Activated naive CD8-positive, alpha-beta T cell treated with anti-CD3 and anti-CD28 coated beads, Interleukin-2, amount 10 ng/mL, durations not matched to agents 7 days and 5 days (primary cell): ENCODE measurements at places on chromosomes 1 and 21. TPM values are rescaled to one million over a fixed set of nuclear protein-coding genes. Genes with fewer than 3 reads are reported as not detected.
A peak's percentile ranks its signal among the peaks of the same experiment; 100 is the strongest.

The U2AF1 gene
- total RNA-seq = 22.4 TPM

The NUAK2 gene
- total RNA-seq = 13.0 TPM

The MASP2 gene
- not detected for total RNA-seq

- H3K4me1 ChIP-seq = peaks cover 40% of the 10 kb centered on the region
- DNase-seq = peak; percentile 33
- peaks cover 30% of the 10 kb centered on the region for H3K36me3 ChIP-seq
- no peaks in the 10 kb centered on the region for H3K27me3 ChIP-seq
- peak overlapping the region; percentile 96 for H3K4me3 ChIP-seq
- H3K27ac ChIP-seq = peak overlapping the region; percentile 99
Observed at GRCh38 chr21:33541105-33541711, 709 bp downstream of the GART start.

The TSSK3 gene
- total RNA-seq = 1.6 TPM

- H3K27me3 ChIP-seq = no peaks in the 10 kb centered on the region
- no peaks in the 10 kb centered on the region for H3K4me1 ChIP-seq
- H3K36me3 ChIP-seq = no peaks in the 10 kb centered on the region
- no peak overlapping the region for H3K27ac ChIP-seq
- no peak overlapping the region for H3K4me3 ChIP-seq
Observed at GRCh38 chr1:189803364-189803763, 674.3 kb downstream of the BRINP3 start.

DNA sequence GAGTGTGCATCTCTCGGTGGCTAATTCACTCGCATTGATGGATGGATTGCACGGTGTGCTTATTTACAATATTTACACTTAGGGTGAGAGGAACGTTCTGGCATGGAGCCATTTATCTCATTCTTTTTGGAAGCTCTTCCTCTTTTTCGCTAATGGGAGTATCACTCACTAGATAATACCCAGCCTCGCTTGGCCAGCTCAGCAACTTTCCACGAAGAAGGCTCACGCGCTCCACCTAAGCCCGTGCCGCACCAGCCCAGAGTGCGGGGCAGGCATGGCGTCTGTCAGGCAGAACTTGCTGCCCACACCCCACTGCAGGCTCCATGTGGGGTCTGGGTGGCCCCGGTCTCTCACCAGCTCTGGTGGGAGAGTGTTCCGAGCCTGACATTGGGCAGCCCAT is 484.9 kb downstream of the NPHP4 start:
- no peaks in the 10 kb centered on the region for H3K36me3 ChIP-seq
- H3K4me3 ChIP-seq = no peak overlapping the region
- no peaks in the 10 kb centered on the region for H3K27me3 ChIP-seq
- no peak overlapping the region for H3K27ac ChIP-seq

DNA sequence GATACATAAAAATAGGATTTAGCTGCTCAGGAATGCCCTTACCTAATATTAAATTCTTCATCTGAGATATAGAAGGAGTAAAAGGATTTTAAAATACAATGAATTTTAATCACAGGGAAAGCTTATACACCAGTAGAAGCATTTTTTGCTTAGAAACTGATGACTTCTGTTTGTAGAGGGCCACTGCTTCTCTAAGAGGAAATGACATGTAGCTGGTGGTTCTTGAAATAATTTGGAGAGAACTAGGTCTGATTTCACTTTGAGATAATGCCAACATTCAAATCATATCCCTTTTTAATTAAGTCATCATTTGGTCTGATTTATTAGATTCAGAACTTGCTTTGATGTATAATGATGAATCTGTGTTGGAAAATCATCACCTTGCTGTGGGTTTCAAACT is 166.6 kb upstream of the SGIP1 start:
- no peak for DNase-seq
- H3K27me3 ChIP-seq = no peaks in the 10 kb centered on the region
- H3K4me3 ChIP-seq = no peak overlapping the region

The MKNK1 gene
- 70.2 TPM for total RNA-seq

DNA sequence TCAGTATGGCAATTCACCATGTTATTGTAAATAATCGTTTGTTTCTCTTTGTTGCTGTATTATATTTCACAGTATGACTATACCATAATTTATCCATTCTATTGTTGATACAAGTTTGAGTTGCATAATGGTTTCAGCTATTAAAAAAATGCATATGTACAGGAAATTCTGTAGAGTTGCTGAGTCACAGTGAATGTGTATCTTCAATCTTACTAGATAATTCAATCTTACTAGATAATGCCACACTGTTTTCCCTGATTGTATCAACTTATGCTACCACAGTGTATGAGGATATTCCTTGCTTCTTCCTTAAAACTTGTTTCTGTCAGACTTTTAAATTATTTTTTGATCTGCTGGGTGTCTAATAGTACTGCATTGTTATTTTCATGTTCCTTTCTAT is 3.5 kb upstream of the COA6 start:
- no peak for DNase-seq
- peaks cover 21% of the 10 kb centered on the region for H3K4me1 ChIP-seq
- H3K27ac ChIP-seq = no peak overlapping the region
- peaks cover 3% of the 10 kb centered on the region for H3K27me3 ChIP-seq
- H3K36me3 ChIP-seq = peaks cover 7% of the 10 kb centered on the region

DNA sequence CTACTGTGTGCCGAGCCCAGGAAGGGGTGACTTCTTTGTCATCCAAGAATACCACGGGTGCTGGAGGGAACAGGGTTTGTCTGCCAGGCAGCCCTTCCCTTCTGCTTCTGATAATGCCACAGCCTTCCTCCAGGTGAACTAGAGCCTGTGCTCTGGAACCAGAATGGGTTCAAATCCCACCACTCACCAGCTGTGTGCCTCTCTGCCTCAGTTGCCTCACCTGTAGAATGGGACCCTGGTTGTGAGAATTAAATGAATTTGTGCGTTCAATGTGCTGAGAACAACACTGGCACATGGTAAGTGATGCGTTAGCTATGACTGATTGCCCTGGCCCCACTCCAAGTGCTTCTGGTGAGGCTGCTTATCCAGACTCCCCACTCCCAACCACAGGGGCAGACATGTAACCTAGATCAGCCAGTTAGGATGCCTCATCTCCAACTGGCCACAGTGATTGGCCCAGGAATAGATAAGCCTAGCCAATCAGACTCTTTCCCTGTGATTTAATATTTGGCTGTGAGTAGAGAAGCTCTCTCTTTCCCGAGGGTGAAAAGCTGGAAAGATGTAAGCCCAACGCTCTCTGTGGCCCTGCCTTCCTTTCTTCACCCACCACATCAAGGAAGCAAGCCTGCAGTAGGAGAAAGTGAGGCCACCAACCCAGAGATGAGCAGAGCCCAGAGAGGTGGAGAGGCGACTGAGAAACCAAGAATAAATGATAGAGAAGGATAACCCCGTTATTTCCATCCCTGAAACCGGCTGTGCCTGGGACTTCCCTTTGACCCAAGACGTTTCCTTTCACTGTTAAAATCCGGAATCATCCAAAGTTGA is 20.8 kb upstream of the LAPTM5 start:
- peaks cover 5% of the 10 kb centered on the region for H3K27me3 ChIP-seq
- no peak for DNase-seq
- no peak overlapping the region for H3K4me3 ChIP-seq
- H3K27ac ChIP-seq = no peak overlapping the region

GRCh38 chr1:100038660-100039287 is 69.0 kb downstream of the SLC35A3 start:
- peak overlapping the region; percentile 100 for H3K27ac ChIP-seq
- H3K4me3 ChIP-seq = peak overlapping the region; percentile 97
- peaks cover 44% of the 10 kb centered on the region for H3K4me1 ChIP-seq
- peak; percentile 78 for DNase-seq

The S100B gene
- 16.3 TPM for total RNA-seq

DNA sequence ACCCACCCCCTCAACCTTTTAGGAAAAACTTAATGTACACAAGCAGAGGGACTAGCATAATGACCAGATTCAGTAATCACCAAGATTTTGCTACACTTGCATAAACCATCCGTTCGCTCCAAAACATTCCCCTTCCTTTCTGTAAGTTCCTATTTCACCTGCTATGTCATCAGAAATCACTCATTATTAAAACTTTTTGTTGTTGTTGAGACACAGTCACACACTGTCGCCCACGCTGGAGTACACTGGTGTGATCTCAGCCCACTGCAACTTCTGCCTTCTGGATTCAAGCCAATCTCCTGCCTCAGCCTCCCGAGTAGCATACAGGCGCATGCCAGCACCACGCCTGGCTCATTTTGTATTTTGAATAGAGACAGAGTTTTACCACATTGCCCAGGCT is 3.4 kb downstream of the MRPL20 start:
- H3K36me3 ChIP-seq = peaks cover 18% of the 10 kb centered on the region
- no peak overlapping the region for H3K4me3 ChIP-seq
- no peaks in the 10 kb centered on the region for H3K27me3 ChIP-seq
- peak overlapping the region; percentile 26 for H3K27ac ChIP-seq

DNA sequence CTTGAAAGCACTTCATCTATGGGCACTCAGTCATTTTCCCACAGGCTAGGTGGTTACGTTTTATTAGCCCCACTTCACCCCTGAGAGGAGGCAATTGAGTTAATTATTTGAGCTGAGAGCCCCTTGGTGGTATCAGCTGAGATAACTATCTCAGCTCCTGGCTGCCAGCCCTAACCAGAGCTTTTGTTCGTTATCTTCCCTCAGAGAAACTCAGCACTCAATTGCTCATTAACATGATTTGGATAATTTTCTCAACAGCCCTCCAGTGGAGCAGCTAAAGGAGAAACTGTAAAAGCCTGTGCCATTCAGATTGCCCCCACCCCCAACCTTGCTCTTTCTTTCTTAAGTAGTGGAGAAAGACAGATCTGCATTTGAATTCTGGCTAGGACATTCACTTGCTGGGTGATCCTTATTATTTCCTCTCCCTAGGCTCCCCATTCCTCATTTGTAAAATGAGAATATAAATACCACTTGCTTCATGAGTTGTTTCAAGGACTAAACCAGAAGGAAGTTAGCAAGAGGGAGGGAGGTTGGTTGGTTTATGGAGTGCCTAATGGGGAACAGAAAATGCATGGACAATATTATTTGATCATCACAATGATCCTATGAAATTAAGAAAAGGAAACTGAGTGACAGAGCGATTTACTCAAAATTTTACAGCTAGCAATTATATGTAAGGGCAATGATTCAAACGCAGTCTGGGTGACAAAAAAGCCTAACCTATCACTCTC is 218.7 kb upstream of the FGGY start:
- H3K4me1 ChIP-seq = no peaks in the 10 kb centered on the region
- H3K4me3 ChIP-seq = no peak overlapping the region
- no peak for DNase-seq
- H3K27me3 ChIP-seq = no peaks in the 10 kb centered on the region

The FCRL6 gene
- total RNA-seq = 6.0 TPM

DNA sequence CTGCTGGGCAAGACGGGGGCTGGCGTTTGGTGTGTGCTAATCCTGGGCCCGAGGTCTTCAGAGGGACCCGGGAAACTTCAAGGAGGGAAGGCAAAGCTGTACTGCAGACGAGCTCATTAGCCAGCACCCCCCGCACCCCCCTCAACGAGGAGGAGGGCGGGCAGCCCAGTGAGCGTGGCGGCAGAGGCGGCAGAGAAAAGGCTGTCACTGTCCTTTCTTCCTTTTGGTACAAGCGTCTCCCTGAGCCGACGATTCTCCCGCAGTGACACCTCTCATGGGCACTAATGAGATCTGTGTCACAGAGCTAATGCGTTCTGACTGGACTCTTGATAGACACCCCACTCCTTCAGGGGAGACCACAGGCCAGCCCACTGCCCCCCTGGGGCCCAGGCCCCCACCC is 29.5 kb downstream of the DMAP1 start:
- no peaks in the 10 kb centered on the region for H3K27me3 ChIP-seq
- H3K4me1 ChIP-seq = peaks cover 11% of the 10 kb centered on the region
- no peak overlapping the region for H3K27ac ChIP-seq

- no peak overlapping the region for H3K4me3 ChIP-seq
- peaks cover 65% of the 10 kb centered on the region for H3K27me3 ChIP-seq
- H3K27ac ChIP-seq = no peak overlapping the region
- peaks cover under 1% of the 10 kb centered on the region for H3K4me1 ChIP-seq
- H3K36me3 ChIP-seq = no peaks in the 10 kb centered on the region
- DNase-seq = no peak
Observed at GRCh38 chr1:34923490-34923889, 6.0 kb downstream of the DLGAP3 start.

DNA sequence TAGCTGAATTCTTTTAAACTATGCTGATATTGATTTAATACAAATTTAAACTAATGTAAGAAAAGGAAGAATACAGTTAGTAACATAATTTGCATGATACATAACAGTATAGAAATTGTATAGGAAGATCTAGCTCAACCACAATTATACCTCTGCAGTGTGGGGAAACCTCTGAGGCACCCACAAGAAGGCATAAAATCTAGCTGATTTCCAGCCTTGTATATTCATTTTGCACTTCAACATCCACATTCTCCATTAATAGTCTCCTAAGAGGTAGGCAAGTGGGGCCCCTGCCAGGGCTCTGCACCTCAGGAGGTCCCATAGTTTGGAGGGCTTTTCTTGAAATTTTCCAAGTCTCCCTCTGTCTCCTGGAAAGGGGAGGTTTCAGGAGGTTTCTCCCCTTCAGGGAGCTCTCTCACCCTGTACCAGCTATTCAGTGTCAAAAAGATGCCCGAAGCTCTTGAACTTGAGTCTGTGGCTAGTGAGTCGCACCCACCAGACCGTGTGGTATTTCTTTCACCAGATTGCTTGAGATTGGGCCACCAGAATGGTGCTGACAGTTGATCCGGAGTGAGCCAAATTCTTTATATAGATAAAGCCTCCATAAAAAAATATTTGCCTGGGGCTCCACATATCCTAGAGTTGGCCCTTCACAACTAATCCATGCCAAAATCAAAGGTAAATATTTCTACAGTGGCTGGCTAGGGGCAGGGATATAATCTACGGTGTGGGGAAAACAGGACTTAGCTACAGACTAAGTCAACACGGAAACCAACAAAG is 108.2 kb downstream of the TIAM1 start:
- H3K27ac ChIP-seq = no peak overlapping the region
- no peaks in the 10 kb centered on the region for H3K27me3 ChIP-seq
- H3K4me3 ChIP-seq = peak overlapping the region; percentile 4
- H3K4me1 ChIP-seq = peaks cover 23% of the 10 kb centered on the region

- H3K4me3 ChIP-seq = no peak overlapping the region
- no peaks in the 10 kb centered on the region for H3K27me3 ChIP-seq
- no peak overlapping the region for H3K27ac ChIP-seq
- DNase-seq = no peak
- no peaks in the 10 kb centered on the region for H3K36me3 ChIP-seq
Observed at GRCh38 chr1:247375747-247376146, 40.2 kb upstream of the NLRP3 start.

DNA sequence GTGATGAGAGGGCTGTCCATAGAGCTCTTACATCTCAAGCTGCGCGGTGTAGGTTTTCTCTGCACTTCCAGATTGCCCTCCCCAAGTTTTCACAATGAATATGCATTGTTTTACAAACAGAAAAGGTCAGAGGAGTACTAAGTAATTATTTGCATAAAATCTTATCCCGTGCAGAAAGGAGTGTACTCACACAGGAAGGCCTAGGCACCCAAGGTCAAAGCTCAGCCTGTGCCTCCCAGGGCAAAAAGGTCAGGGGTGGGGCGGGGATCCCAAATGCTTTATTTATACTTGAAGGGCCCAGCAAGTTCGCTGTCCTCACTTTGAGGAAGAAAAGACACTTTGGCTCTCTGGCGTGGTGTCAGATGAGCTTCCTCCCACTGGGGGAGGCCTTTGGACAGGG is 10.3 kb upstream of the KCNE1 start:
- H3K36me3 ChIP-seq = peaks cover 4% of the 10 kb centered on the region
- H3K27ac ChIP-seq = no peak overlapping the region
- DNase-seq = no peak
- H3K27me3 ChIP-seq = no peaks in the 10 kb centered on the region

The CLCNKB gene
- total RNA-seq = not detected
